ENCODE measurements at places on chromosomes 2 and 18. TPM values are rescaled to one million over a fixed set of nuclear protein-coding genes. Genes with fewer than 3 reads are reported as not detected.

- no peak for DNase-seq
Observed at GRCh38 chr2:105797298-105797819, 52.6 kb downstream of the NCK2 start.

- DNase-seq: no peak
Observed at GRCh38 chr2:163640542-163641193, 95.1 kb downstream of the FIGN start.

KDSR gene
- 40.6 TPM for total RNA-seq

DNA sequence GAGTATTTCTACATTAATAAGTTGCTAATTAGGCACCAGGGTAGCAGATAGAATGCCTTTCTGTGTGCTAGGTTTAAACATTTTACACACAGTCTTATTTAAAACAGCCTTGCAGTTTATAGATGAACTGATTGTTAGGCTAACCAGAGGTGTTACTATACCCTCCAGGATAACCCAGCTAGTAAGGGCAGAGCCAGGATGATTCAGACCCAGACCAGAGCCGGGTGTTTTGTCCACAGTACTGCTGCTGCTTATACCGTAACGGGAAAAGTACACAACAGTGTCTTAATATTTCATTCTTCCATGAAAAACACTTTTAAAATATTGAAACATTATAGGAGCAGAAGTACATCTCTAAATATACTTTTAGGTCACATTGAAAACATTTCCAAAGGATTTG is 82.7 kb downstream of the MALT1 start:
- DNase-seq: no peak

DNA sequence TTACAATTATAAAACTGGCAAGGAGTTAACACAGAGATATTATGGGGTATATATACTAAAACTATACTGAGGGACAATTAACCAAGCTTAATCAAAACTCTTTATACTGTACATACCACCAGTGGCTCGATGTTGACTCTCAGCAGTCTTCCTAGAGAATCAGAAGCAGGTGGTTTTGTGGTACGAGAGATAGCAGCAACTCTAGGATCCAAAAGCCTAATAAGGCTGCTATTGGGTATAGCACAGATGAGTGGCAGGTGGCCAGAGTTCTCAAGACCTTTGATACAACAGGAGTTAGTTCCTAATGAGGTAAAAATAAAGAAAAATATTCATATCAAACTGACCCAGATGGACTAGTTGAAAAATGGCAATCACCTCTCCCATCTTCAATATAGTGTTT is 45.5 kb upstream of the COL5A2 start:
- no peak for DNase-seq

DNA sequence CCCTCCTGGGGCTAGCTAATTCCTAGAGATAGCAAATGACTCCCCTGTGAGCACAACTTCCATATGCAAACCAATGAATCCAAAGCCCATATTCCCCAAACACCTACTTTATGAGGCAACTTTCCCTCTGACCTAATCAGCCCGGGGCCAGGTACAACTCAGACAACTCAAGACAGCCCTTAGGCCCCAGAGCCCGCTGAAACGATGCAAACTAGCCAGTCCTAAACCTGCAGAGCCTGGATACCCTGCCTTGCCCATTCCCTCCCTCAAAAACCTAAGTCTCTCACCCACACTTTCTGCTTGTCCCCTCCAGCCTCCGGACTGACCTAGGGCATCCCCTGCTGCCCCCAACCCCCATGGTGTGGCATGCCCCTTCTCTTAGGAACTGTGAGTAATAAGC is 142.8 kb downstream of the ACTR3 start:
- DNase-seq: no peak

DNA sequence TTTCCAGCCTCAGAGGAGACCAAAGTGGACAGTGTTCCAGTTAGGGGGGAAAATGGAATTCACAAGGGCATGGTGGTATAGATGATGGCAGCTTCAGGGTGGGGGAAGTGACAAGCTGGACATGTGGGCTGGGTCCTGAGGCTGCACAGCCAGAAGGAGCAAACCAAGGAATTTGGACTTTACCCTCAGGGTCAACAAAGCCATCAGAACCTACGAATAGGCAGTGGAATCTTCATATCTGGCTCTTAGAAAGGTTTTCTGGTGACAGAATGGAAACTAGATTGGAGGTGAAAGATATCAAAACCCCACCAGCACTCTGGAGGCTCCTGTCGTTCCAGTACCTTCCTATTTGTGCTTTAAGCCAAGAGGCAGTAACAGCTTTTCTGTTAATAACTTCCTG is 127.1 kb downstream of the SETBP1 start:
- no peak for DNase-seq

GRCh38 chr2:99863903-99864270 is 278.5 kb downstream of the AFF3 start:
- no peak for DNase-seq

GRCh38 chr18:75113455-75113854 is 95.5 kb downstream of the PTGR3 start:
- no peak for DNase-seq

DNA sequence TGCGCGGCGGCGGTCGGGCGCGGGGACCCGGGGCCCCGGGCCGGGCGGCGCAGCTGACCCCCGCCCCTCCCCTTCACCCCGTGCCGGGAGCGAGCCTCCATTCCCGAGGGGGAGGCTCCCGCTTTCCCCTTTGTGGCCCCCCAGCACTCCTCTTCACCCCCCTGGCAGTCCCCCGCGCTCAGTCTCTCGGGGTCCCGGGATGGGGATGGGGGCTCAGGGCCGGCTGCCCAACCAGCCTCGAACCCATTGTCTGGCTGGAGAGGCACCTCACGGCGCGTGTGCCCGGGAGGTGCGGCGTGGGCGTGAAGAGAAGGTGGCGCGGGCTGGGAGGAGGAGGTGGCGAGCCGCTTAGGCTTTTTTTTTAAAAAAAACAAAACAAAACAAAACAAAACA is 748 bp downstream of the FMNL2 start:
- DNase-seq: no peak

DNA sequence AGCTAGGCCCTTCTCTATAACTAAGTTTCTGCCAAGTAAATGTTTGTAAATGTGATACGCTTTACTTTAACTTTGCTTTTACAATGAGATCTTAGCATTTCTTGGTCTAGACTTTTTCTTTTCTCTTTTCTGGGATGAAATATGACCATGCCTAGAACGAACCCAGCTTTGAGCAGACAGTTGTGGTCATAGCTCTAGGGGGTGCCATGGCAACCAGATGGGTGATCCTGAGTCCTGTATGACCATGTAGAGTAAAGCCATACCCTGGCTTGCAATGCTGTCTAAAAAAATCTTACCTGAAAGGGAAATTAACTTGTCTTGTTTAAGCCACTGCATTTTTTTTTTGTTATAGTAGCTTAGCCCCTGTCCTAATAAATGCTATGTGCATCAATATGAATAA is 956.3 kb downstream of the SLC4A3 start:
- DNase-seq: no peak

LYG2 gene
- total RNA-seq: not detected

FBXO48 gene
- total RNA-seq: 0.83 TPM

SLC8A1 gene
- 2.1 TPM for total RNA-seq

DNA sequence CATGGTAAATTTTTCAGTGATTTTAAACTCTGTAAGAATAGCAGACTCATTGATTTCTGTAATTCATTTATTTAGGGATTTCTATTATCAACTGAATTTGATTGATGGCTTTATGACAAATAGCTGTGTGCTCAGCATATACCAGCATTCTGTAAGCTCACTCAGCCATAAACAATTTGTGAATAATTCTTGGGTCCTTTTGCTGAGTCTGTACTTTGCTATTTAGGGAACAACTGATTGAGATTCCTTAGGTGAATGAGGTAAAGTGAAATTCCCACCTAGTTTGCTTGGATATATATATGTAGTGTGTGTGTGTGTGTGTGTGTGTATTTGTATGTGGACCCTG is 76.7 kb upstream of the CAVIN2 start:
- no peak for DNase-seq

TRIM43 gene
- total RNA-seq: not detected

GRCh38 chr2:126494593-126494992 is 161.4 kb upstream of the GYPC start:
- no peak for DNase-seq

DNA sequence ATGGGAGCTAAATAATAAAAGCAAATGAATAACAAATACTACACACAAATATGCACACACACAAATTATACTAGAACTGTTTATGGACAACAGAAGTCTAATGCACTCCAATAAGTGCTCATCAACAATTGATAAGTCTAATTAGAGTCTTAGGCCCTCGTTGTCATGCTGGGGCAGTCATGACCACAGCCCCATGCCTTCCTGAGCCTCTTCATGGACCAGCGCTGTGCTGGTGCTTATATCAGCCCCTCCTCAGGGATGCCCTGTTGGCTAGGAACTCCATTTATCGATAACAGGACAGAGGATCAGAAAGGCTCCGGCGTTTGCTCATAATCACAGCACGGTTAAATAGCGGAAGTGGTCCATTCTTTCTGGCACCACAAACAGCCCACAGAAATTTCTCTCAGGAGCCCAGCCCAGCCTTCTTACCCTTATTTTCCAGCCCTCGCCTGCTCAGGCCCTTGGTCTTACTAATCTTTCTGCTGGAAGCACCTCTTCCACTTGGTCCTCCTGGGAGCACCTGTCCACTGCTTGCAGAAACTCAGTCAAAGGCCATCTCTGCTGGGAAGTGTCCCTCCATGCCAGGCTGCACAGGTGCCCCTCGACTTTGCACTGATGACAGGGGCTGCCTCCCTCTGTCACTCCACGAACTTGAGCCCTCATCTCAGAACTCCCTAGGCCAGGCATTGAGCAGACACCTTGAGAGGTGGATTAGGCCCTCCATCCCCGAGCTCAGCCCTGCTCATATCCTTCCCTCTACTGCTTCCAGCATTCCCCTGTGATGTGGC is 500.2 kb upstream of the HS6ST1 start:
- no peak for DNase-seq

DNA sequence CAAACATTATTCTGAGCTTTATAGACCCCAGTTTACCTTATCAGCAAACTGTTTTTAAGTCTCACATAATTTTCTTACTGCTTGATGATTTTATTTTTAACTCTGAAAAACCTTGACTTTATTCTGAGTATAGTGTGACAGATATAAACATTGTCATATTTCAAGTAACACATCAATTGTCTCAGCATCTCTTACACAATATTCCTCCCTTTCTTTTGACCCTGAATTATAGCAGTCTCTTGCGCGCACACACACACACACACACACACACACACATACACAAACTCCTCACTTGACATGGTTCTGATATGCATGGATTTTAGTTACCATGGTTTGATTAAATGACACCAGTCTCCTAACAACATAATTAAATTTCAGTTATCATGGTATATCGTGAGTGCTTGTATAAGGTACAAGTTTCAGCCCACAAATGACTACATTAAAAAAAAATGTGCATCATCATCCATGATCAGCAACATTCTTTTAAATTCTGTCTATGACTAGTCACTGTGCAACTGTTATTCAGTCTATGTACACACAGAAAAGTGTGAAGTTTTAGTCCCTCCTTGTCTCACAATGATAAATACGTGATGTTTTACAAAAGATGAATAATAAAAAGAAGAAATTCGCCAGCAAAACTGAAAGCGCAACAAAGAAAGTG is 39.5 kb upstream of the TACR1 start:
- DNase-seq: no peak

GRCh38 chr18:33870059-33870458 is 292.0 kb downstream of the ASXL3 start:
- DNase-seq: no peak

GRCh38 chr2:131056204-131056931 is 36.9 kb downstream of the FAM168B start:
- no peak for DNase-seq

DNA sequence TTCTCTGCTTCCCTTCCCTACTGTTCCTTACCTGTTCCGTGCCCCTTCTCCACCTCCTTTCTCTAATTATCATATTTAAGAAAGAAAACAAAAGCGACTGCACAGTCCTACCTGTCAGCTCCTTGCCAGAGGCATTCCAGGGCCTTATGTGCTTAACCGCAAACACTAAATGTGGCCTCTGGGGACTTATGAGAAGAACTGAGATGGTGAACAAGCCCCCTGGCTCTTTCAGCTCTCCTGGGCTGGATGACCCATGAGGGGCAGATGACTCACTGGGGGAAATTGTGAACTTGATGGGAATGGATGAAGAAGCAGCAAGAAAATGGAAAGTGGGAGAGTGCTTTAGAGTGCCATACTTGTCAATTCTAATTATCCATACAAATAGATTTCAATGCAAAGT is 106.3 kb upstream of the LYPD1 start:
- DNase-seq: peak; percentile 2

GRCh38 chr18:808086-808485 is 4.0 kb downstream of the YES1 start:
- peak; percentile 56 for DNase-seq

- DNase-seq: no peak
Observed at GRCh38 chr2:226742347-226742746, 57.3 kb downstream of the IRS1 start.

Measured in endothelial cell of umbilical vein (primary cell).